ENCODE measurements at places on chromosomes 11 and 22.

GRCh38 chr22:49372111-49372529 is 455.6 kb downstream of the BRD1 start:
- no peak for DNase-seq

DNA sequence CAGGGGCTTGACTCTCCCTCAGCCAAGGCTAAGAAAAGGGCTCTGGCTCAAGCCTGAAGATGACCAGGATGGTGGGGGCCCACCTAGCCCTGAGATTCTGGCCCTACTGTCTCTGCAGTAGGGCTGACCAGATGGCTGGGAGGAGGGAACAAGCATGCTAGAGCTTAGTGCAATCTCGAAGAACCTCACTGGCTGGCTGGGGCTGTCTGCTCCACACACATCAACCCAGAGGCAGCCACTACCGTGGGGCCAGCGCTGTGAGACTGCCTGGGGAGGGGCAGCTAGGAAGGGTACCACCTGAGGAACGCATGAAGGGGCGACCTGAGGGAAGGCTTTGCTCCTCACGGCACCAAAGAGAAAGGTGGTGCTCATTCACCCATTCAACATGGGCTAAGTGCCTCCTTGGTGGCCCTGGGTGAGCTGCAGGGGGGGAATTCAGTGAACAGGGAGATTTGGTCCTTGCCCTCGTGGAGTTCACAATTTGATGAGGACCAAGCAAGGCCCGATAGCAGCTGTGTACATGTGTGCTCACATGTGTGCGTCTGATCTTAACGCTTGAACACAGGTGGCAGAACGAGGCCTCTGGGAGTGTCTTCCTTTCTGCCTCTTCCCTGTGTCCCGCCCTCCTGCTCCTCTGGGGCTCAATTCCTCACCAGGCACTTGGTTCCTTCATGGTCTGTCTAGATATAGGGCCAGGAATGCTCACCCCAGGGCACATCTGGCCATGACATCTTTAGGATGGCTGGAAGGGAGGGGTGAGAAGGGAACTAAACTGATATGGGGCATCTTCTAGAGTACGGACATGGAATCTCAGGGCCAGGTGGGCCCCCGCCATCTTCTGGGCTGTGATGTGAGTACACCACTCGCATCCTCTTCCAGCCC is 102.3 kb upstream of the PITPNB start:
- no peak for DNase-seq

DNA sequence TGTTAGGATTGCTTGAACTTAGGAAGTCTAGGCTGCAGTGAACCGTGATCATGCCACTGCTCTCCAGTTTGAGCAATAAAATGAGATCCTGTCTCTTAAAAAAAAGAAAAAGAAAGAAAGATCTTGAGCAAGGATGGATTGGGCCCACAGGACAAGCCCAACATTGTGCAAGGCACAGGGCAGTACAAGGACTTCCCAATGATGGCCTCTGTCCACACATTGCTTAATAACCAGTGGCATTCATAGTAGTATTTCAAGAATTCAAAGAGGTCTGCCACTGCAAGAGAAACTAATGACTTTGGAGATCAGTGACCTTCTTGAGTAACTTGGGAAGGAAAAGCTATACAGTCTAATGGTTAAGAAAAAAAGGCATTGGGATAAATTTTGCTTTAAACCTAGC is 44.6 kb downstream of the SEZ6L start:
- DNase-seq = no peak

DNA sequence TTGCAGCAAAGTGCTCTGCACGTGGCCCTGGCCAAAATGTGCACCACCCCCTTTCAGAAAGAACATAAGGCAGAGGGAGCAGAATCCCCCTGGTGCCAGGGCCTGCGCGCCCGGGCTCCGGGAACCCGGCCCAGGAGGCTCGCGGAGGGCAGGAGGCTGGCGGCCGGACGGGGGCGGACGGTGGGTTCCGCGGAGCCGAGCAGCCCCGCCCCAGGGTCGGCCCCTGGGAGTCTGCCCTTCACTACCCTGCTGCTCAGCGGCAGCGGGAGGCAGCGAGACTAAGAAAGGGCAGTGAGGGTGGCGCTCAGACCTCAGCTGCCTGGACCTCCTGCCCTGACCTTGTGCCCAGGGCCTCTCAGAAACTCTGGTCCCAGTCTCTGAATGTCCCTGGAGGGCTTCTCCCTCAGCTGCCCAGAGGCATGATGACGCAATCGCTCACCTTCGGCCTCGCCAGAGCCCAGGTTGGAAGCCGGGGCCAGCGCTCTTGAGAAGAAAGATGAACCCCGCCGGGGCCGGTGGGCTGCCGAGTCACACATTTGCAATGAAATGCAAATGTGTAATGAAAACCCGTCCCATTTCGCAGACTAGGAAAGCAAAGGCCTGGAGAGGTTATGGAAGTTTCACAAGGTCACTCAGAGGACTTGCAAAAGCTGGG is 1.1 kb upstream of the CLMP start:
- no peak for DNase-seq

- no peak for DNase-seq
Measured at GRCh38 chr11:124896071-124896750, 1.5 kb downstream of the ROBO4 start.

DNA sequence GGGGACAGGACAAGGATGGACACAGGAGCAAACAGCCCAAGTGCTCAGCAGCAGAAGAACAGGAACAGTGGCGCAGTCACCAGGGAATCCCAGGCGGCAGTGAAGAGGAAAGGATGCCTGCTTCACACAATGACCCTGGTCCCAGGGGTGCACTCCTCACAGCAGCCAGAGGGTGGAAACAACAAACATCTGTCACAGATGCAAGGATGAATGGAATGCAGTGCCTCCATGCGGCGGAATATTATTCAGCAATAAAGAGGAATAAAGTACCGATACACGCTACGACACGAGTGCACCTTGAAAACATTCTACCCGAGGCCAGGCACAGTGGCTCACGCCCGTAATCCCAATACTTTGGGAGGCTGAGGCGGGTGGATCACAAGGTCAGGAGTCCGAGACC is 12.7 kb downstream of the CSNK1E start:
- no peak for DNase-seq

GRCh38 chr11:47348859-47349258 is 3.6 kb downstream of the MYBPC3 start:
- no peak for DNase-seq

DNA sequence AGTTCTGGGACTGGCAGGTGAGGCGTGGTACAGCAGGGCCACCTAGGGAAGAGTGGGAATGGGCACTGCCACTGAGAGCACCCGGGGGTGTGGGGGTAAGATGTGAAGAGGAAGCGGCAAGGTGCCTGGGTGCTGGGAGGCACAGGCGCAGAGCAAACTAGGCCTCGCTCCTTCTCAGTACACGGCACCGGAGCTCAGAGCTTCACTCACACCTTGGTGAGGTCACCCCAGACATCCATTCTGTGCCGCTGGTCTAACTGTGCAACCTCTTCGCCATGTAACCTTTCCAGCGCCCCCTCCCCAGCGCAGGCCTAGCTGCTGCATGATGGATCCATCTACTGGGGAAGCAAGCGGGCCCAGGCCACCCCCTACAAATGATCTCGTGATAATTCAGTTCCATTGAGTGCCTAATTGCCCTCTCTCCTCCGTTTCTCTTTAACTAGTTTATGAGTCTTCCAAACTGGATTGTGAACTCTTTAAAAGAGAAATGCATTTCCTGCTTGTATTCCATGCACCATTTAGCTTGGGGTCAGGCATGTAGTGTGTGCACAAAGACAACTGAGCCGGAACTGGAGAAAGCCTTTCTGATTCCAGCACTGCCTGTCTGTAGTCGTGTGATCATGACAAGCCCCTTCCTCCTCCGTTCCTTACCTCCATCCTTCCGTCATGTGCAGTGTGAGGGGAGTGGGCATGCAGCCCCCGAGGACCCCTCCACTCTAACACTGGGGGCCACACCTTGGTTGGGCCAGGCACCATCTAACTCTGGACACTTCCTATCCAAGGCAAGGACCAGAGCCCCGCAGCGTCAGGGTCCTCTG is 1475.2 kb downstream of the TBC1D22A start:
- DNase-seq = no peak

DNA sequence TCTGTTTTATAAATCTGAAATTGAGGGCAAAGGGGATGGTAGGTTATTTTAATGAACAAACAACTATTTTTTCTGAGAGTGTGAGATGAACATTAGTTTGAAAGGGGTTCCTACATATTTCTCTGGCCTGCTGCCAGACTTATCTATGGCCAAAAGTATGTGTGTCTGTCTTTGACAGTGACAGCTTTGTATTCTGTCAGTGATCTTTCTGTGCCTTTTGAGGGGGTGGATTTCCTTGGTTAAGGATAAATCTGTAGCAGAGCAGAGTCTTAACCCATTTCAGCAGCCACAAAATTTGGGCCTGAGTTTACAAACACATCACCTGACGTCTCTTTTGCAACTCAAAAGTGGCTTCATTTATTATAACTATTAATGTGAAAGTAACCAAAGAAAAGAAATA is 30.9 kb downstream of the ZFTA start:
- no peak for DNase-seq

DNA sequence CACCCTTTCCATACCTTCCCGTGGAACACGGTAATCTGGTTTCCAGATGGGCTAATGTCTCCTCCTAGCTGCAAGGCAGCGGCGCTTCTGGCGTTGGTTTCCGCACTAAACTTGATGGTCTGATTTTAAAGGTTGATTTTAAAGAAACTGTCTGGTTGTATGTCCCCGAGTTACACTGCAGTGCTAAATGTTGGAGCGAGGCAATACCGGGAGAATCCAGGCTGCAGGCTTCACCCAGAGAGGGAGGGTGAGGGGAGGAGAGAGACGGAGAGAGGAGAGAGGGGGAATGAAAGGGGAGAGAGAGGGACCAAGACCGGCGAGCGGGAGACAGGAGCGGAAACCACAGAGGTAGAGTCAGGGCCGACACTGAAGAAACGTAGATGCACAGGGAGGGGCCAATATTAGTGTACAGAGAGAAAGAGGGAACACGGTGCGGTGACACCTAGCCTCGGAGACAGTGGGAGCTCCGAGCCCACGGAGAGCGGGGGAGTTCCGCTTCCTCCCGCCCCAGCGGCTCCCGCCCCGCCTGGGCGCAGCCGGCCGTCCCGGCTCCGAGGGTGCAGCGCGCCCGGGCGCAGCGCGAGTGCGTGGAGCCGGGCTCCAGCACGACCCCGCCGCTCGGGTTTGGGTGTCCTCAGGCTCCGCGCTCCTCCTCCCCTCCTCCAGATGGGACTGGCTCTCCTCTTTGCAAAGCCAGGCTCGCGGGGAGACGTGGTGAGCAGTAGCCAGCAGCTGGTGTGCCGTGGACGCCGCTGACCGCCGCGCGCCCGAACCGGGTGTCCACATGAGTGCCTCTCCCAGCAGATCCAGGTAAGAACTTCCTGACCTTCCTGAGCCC is 71.9 kb upstream of the GRAMD1B start:
- DNase-seq = no peak

Data from activated CD8-positive, alpha-beta memory T cell treated with anti-CD3 and anti-CD28 coated beads, Interleukin-2, amount 50 U/mL, for 4 hours (primary cell).